ENCODE measurements at places on chromosomes 16 and 17.

DNA sequence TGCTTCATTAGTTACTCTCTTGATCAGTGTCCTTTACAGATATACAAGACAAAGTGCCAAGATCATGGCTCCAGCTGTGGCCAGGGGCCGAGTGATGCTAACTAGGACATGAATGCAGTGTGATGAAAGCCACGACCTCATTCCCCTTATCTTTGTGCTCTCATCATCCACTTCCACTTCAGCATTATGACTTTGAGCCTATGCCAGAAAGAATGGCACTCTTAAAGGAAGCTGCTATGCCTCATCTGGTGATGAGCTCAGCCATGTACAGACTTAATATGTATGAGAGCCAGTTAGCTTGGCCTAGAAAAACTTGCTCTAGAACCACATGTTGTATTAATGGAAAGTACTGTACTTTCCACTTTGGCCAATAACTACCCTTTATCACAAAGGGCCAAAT, 179.1 kb downstream of the TOX3 start:
- no peak for DNase-seq

GRCh38 chr17:78736526-78737079, 45.5 kb downstream of the CYTH1 start:
- DNase-seq, result peak; percentile 98

GRCh38 chr16:82750068-82750467, 123.3 kb downstream of the CDH13 start:
- DNase-seq, result no peak

DNA sequence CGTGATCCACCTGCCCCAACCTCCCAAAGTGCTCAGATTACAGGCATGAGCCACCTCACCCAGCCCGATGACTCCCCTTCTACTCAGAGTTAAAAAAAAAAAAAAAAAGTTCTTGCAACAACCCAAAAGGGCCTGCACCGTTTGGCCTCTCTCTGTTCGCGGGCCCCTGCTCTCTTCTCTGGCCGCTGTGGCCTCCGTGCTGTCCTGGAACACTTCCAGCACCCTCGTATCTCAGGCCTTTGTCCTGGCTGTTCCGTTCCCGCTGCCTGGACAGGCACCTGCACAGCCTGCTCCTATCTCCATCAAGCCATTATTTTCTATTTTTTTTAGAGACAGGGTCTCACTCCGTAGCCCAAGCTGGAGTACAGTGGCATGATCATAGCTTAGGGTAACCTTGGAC, 10.8 kb downstream of the MYO1C start:
- DNase-seq, result no peak

- no peak for DNase-seq
These were observed 30.1 kb downstream of the QPRT start for GRCh38 chr16:29708917-29709600.

DNA sequence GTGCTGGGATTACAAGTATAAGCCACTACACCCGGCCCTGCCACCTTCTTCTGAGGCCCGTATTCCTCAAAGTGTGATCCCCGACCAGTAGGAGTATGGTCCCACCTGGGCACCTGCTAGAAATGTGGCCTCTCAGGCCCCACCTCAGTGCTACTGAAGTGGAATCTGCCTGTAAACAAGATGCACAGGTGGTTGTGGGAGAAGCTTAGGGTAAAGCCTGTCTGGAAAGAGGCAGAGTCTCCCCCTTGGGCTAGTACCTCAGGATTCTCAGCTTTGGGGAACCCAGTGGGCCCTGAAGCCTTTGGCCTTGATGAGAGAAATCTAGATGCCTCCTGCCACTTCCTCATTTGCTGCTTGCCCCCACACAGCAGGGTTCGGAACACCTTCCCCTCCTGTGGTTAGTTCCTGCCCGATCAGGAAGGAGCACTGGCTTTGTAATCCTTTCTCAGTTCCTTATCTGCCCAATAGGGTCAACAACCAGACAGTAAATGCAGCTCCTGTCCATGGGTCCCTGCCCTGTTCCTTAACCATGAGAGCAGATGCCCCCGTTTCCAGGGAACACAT, 25.2 kb downstream of the TK2 start:
- DNase-seq, result no peak

DNA sequence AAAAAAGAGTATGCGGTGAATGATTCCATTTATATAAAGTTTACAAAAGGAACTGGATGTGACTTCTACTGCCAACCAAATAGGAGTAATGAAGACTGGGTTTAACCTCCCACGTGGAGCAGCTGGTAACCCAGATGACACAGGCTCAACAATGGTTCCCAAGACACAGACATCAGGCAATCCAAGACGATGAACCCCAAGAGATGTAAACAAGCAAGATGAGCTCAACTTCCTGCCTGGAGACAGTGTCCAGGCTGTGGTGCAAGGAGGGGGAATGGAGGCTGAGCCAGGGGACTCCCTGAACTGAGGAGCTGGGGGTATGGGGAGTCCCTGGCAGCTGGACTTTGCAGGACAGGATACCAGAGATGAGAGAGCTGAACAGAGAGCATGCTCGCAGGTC, 104.7 kb downstream of the LITAF start:
- DNase-seq, result no peak

- no peak for DNase-seq
These were observed 41.4 kb downstream of the SRCIN1 start for GRCh38 chr17:38564254-38564837.

GRCh38 chr17:63082952-63083351, 116.9 kb downstream of the TANC2 start:
- DNase-seq, result no peak

DNA sequence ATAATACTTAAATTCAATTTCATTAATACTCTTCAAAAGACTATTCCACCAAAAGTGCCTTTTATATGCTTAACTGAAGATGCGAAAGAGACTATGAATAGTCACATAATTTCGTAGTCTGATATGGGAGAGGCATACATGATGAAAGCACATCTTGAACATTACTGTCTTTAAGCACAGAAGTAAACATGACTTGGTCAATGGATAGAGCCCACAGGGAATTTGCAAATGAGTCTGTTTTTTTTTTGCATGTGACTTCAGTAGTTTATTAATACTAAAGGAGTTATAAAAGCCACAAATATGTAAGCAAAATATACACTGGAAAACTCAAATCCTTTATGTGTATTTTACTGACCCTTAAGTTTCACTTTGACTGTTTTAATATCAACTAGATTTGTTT, 15.9 kb downstream of the ADPRM start:
- DNase-seq, result no peak

DNA sequence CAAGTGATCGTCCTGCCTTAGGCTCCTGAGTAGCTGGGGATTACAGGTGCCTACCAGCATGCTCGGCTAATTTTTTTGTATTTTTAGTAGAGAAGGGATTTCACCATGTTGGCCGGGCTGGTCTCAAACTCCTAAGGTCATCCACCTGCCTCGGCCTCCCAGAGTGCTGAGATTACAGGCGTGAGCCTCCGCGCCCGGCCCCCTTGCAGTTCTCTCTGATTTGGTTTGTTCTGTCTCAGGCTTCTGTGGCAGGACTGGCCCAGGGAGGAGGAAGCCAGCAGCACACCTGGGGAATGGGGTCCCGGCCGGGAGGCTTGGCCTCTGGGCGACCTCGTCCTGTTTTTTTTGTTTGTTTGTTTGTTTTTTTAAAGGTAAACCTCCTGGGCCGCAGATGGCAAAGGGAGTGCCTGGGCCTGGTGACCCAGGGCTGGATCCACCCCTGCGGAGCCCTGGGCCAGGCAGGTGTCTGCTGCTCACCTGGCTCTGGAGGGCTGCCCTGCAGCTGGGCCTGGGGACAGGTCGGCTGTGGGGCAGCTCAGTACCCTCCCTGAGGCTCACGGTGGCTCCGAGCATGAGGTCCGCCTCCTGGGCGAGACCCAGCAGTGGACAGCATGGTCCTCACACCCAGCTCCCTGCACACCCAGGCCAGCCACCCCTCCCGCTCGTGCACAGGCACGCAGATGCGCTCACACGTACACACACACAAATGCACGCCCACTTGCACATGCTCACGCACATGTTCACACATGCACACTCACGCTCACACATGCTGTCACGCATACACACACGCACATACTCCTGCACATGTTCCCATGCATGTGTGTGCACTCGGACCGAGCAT, 3.3 kb upstream of the NUDT16L1 start:
- no peak for DNase-seq

DNA sequence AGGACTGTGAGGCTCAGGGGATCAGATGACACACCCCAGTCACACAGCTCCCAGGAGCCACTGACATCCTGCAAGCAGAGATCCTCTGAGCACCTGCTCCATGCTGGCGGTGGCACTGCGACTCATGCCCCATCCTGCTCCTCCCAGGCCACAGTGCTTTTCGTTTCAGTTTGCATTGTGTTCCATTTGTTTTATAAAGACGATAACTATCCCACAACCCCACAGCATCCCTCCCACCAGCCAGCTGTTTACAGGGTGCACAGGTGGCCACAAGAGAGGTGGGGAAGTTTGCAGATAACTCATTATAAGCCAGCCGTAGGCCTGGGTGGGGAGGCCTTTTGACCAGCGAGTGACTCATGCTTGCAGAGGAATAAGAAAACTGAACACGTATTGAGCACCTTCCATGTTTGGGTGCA, 28.2 kb downstream of the BCO1 start:
- DNase-seq, result peak; percentile 18

DNA sequence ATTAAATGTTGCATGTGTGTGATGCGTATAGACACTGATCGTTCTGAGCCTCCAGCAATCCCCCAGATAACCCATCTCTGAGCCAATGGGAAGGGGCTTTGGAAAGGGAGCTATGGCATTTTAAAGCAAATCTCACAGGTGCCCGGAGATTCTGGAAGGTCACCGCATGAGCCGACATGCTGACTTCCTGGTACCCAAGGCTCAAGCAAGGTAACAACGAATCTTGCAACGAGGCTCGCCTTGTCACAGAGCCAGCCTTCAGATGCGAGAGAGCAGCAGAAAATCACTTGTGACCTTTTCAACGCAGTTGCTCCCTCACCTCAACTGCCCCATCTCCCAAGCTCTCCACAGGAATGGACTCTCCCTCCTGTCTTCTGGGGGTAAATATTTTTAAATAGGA, 154.8 kb upstream of the CDH5 start:
- no peak for DNase-seq

DNA sequence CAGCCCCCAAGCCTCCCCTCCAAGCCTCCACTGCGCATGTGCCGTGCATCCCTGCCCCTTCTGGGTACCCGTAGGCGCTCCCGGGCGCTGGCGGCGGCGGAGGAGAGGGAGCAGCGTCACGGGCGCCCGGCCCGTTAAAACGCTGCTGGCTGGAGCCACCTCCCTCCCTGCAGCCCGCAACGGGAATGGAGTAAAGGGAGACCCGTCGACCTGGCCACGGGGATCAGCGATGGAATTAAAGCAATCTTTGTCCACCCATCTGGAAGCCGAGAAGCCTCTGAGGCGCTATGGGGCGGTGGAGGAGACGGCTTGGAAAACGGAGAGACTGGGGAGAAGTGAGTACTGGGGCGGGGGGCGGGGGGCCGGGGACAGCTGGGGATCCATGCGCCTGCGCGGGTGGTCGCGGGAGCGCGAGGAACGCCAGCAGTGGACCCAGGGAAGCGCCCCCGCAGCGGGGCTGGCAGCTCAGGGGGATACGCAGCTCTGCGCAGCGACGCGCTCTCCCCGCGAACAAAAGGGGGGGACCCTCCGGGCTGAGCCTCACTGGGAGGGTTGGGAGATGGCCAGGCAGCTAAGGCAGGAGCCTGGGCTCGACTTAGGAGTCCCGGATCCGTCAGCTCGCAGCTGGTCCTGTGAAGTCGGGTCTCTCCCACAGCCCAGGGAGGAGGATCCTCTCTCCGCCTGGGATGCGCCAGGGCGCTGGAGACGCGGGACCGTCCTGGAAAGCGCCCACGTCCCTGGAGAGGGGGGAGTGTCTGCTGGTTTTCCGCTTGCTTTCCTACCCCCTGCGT, at the start of gene BMERB1:
Gene BMERB1 (plus strand): TSS at position 164 of the 791 bp plus-strand sequence. CDS start 66 bp downstream, at position 230.
- peak; percentile 36 for DNase-seq

DNA sequence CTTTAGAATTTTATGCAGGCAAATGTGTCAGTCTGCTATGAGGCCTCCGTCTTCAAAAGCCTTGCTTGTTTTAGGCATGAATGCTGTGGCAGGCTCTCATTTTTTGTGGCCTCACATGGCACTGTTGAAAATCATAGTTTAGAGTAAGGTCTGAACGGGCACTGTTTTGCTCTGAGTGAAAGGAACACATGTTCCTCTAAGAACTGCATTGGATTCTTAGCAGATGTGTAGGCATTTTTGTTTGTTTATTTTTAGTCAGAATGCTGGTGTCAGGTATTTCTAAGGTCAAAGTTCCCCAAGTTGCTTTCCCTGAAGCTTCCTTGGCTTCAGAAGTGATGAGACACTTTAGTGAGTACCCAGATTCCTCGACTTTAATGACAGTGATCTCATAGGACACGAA, 173.7 kb downstream of the HS3ST3B1 start:
- no peak for DNase-seq

- DNase-seq, result no peak
These were observed 35.4 kb downstream of the MRC2 start for GRCh38 chr17:62662855-62663254.

DNA sequence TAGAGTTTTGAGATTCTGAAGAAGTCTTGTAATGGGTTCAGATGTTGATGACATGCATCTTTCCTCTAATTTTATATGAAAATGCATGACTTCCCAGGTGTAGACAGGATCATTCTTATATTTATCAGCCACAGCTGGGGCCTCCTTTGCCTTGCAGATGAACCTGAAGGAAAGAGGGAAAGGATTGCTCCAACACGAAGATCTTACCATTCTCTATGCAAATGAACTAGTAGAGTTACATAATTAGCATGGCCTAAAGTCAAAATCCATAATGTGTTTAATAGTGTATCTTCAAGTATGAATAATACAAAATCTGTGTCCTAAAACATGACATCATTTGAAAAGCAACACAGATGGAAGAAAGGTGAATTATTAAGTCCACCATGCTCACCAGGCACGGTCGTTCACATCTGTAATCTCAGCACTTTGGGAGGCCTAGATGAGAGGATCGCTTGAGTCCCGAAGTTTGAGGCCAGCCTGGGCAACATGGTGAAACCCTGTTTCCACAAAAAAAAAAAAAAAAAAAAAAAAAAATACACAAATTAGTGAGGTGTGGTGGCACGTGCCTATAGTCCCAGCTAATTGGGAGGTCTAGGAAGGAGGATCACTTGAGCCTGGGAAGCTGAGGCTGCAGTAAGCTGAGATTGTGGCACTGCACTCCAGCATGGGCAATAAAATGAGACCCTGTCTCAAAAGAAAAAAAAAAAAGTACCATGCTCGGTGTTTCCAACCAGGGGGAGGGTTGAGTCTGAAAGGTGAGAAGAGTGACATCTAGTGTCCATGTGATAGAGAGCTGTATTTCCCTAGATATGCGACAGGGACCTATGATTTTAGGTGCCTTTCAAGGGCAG, 6.3 kb downstream of the VWA3A start:
- no peak for DNase-seq

DNA sequence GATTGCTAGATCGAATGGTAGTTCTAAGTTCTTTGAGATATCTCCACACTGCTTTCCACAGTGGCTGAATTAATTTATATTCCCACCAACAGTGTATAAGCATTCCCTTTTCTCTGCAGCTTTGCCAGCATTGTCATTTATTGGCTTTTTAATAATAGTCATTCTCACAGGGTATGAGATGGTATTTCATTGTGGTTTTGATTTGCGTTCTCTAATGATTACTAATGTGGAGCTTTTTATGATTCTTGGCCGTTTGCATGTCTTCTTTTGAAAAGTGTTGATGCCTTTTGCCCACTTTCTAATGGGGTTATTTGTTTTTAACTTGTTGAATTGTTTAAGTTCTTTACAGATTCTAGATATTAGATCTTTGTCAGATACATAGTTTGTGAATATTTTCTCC, 36.5 kb upstream of the BCAS3 start:
- DNase-seq, result no peak

GRCh38 chr16:46976550-46976949, 3.1 kb upstream of the DNAJA2 start:
- no peak for DNase-seq

GRCh38 chr17:1720856-1721386, 3.6 kb upstream of the WDR81 start:
- peak; percentile 75 for DNase-seq
